ENCODE measurements at places on chromosomes 7 and 10.

DNA sequence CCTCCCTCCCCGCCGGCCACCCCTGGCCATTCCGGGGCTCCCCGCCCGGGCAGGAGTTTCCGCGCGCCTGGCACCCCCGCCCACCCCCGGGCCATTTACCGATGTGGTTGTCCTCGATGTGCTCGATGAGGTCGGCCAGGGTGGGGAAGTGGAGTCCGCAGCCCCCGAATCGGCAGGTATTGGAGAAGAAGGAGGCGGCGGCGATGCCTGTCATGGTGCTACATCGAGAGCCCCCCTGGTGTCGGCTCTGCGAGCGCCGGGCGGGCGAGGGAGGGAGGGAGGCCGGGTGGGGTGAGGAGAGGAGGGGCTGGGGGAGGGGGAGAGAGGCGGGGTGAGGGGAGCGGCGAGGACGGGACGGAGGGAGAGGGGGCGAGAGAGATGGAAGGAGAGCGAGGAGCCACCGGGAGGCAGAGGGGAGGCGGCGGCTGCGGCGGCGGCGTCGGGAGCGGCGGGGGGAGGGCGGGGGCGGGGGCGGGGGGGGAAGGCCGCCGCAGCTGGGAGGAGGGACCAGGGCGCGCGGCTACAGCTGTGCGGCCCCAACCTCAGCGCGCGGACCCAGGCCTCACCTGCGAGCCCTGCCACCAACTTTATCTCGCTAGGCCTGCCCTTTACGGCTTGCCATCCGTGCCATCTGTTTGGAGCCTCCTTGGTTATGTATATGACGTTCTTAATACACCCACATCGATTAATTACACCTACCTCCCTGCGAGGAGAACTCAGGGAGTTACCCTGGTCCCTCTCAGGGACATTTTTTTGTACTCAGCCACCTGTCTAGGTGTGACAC, at the start of gene JAZF1:
Gene JAZF1, minus strand, starts transcription at position 432 of the 784 bp plus-strand sequence.
- DNase-seq: peak; percentile 51

GRCh38 chr10:3986493-3987142, 201.6 kb upstream of the KLF6 start:
- no peak for DNase-seq

- no peak for DNase-seq
Observed at GRCh38 chr7:149210551-149210950, 15.2 kb downstream of the ZNF282 start.

DNA sequence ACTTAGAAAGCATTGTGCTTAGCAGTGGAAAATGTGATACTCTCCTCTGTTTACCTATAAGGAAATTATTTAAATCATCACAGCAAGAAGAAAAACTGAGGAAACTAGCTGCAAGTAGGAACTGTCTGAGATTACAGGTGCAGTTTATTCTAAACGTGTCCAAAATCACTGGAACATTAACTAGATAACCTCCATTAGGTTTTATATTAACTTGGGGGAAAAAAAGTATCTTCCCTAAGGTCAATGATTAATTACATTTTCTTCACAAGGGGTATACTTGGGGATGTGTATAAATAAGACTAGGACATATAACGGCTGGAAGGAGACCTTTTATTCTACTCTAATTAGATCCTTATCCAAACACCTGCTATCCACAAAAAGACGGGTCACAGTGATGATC, 3.7 kb downstream of the GOT1 start:
- DNase-seq: no peak

DNA sequence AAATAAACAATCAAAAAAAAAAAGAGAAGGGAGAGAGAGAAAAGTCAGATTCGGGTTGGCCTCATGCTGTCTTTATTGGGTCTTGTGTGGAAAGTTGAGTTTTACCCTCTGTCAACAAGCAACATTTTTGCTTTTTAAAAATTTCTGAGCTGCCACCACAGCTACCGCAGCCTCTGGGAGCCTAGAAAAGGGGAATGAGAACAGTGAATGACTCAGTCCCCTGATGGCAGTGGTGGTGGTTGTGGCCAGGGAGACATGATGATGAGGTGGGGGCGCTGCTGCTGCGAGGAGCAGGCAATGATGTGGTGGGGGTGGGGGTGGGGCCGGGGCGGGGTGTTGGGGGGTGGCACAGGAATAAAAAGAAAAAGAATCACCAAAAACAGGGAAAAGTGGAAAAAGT, 20.0 kb upstream of the CREB3L2 start:
- DNase-seq: no peak

GRCh38 chr10:91601212-91601611, 31.7 kb downstream of the PPP1R3C start:
- DNase-seq: no peak

GRCh38 chr10:11822026-11822756, 965 bp upstream of the PROSER2 start:
- no peak for DNase-seq

DNA sequence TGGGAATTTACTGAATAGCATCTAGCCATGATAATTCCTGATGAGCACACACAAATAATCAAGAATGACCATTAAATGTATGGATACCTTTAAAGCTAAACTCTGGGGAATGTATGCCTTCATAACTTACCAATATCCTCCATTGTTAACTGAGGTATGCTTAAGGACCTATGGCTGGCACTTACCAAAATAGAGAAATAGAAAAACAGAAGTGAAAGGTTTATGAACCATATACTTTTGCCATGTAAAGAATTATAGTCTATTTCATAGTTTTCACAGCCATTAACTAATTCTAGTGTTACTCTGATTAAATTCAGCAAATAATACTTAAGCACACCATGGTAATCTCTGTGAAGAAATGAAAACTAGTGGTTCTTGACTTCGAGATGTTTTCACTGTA, 1360.6 kb upstream of the LRRTM3 start:
- DNase-seq: no peak

- DNase-seq: no peak
Observed at GRCh38 chr10:96014473-96015102, 28.8 kb upstream of the CCNJ start.

GRCh38 chr7:137789215-137789882, 57.4 kb downstream of the DGKI start:
- DNase-seq: no peak

DNA sequence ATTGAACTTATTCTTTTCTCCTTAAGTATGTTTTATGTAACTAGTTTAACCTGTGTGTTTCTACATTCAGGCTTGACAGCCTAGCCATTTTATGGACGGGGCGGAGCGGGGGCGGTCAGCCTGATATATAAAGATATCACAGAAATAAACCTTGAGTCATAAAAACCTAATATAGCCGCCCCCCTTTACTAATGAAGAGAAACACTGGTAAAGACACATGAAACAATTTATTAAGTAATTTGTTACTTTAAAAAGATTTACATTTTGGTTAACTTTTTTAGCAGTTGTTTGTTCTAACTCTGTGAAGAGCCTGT, 84.0 kb downstream of the MAPK8 start:
- DNase-seq: no peak

DNA sequence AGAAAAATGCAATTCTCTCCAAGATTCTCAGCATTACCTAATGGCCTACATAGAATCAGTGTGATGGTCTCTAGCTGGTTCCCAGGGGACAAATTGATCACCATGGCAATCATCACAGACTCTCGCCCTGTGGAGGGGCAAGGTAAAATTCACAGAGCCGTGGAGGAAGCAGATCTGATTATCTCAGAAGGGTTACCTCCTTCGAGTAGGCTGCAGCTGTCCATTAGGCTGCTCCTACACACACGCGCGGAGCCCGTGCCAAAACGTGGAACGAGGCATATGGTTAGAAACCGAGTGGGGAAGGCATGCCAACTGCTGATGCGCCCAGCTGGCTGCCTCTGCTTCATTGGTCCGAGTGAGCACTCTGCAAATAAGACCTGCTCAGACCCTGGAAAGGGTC, 52.8 kb upstream of the PTER start:
- no peak for DNase-seq

DNA sequence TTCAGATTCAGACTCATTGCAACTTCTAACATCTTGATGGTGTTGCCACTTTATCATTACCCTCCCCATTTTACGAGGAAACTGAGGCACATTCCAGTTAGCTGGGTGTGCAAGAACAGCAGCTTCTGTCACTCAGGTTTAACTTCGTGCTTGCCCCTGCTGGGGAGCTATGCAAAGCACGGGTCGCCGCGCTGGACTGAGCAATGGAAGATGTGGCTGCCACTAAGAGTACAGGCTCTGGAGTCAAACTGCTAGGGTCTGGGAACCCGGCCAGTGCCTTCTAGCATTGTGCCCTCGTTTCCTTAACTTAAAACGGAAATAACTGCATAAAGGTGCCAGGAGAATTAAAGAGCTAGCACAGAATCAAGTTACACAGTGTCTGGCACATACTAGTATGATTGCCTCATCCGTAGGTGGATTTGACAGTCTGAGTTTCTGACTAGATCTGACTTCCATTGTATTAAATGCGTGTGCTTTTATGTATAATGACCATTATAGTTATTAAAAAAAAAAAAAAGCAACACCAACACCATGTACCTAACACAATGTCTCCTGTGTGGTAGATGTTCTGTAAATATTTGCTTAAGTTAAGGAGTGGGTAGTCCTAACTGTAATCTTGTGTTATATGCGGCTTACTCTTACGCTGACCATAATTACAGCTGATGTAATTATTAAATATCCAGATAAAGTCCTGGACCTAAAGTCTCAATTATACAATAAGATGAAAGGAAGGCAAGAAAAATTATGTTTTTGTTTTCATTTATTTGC, 842 bp downstream of the ZNF22 start:
- DNase-seq: no peak

DNA sequence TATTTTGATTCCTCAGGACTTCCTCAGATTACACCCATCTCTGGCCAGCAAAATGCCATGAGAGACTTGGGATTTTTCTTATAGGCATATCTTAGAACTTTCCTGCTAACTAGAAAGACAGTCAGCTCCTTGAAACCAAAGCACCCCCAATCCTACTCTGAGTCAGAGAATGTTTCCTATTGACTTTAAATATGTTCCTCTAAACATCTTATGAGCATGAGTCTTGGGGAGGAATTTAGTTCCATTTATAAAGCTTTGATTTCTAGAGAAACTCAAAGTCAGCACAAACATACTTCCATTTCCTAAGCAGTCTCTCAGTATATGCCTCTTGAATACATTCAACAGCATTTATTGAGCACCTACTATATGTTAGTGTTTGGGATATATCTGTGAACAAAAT, 128.5 kb downstream of the INHBA start:
- DNase-seq: no peak

DNA sequence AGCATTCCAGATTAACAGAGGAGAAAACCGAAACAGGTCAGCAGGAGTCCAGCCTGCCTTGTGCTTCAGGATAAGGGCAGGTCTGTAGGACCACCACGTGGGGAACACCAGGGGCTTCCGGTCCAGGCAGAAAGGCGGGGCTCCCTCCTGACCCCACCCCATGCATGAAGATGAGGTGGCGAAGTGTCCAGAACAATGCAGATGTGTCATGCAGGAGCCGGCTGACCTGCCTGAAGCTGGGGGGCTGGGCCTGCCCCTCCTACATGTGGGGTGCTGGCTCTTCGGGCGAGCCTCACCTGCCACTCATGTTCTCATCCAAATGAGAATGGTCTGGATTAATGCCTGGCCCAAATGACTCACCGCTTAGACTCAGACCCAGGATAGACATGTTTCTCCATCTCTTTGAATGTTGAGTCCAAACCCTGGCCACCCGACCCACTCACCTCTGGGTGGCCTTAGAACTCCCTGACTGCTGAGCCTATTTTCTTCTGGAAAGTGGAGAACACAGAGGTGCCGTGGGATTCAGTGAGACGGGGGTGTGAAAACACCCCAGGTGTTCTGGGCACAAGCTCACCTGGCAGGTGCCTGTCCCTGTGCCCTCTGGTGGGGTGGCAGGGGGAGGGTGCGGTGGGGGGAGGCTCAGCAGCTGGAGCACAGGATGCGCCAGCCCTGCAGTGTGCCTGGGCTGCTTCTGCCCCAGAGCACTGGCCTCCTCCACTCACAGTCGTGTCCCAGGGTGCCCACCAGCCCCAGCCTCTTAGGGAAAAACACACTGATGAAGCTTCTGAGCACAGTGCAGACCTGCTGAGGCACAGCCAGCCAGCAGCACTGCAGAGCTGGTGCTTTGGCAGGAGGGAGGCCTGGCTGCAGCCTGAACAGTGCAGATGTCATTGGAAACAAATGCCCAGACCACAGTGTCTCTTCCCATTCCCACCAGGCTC, 55.2 kb upstream of the GDF10 start:
- no peak for DNase-seq

- DNase-seq: no peak
Observed at GRCh38 chr7:144957998-144958397, 122.1 kb upstream of the TPK1 start.

GRCh38 chr10:42593284-42593683, 45.1 kb downstream of the ZNF33B start:
- DNase-seq: no peak

DNA sequence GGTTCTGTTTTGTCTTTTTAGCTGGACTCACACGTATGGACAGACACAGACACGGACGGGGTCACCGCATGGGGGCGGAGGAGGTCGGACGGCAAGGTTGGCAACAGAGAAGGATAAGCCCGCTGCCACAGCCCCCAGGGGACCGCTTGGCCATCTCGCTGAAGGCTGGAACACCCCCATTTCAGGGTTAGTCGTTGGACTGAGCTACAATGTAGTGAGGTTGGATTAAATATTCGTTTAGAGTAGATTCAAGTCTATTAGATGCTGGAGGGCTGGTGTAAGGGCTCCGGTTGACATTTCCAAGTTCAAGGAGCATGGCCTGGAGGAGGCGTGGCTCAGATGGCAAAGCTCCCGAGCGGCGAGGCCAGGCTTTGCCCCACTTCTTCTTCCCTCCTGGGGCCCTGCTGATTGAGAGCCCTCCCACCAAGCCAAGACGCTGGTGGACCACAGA, 35.2 kb downstream of the PPIF start:
- DNase-seq: no peak

DNA sequence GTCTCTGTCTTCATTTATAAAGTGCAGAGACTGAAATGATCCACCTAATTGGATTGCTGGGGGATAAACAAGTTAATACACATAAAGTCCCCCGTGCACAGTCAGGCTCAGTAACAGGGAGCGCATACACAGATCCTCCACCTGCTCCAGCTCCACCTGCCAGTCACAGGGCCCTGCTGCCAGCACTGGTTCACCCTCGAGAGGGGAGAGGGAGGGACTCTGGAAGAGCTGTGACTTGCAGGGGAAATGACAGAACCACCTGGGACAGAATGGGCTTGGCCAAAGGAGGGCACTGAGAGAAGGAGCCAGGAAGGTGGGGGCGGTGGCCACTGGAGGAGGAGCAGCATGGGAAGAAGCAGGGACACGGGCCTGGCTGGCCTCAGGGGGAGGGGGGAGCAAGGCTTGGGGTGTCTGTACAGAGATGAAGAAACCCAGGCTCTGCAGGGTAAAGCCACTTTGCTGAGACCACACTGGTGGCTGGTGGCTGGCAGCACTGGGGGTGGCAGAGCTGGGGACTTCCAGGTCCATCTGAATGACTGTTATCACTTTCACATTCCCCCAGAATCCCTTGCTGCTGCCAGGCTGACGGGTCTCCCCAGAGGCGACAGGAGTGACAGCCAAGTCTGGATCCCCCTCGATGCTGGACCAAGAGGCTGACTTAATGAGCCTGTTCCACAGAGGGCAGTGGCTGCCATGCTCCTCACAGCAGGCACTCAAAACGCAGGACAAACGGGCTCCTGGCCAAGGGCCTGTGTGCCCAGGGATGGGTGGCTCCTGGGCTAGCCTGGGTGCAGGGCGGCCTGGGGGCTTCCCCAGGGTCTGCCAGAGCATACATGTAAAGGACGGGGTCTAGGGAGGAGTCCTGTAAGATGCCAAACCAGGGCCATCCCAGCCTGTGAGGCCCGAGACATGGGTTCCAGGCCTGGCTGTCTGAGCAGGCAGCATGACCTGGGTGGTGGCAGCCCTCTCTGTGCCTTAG, 151.1 kb downstream of the SH3PXD2A start:
- no peak for DNase-seq

- DNase-seq: no peak
Observed at GRCh38 chr10:42640610-42641229, 2.4 kb upstream of the ZNF33B start.

Data from AG09319 (cell line).